ENCODE measurements at places on chromosomes 3 and 15. TPM values are rescaled to one million over a fixed set of nuclear protein-coding genes. Genes with fewer than 3 reads are reported as not detected.

GRCh38 chr3:72031581-72031980 lies 246.6 kb upstream of the PROK2 start:
- peak; percentile 44 for DNase-seq

DNA sequence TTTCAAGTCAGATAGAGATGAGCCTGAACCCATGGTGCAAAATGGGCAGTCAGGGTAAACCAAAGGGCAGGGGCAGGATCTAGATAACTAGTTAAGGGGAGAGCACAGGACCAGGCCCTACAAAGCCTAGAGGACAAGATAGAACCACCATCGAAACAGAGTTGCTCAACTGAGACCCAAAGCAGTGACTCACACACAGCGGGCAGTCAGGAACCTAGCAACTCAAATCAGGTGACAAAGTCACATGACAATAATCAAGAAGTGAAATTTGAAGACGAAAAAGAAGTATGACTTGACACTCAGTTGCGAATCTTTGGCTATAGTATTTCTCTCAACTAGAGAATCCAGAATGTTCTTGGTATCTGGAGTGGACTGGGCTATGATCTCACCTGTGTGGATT lies 136.0 kb upstream of the PTPRG start:
- DNase-seq, result no peak

- no peak for DNase-seq
Observed at GRCh38 chr3:59545374-59545773, 495.5 kb upstream of the CFAP20DC start.

DNA sequence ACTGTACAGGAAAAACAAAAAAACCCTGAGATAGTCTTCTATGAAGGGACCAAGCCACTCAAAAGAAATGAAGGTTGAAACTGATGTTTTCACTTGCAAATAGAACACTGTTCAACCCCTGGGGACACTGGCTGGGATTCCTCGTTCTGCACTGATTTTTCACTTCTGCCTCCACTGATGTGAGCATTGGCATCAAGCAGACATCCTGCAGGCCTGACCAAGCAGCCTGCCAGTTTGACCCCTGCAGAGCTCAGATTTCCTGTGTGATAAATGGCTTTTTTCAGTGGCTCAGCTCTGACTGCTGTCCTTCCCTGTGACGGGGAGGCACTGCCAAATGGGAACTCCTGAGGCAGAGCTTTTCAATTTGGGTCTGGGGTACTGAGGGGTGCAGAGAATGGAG lies 50.0 kb downstream of the RASGRP1 start:
- no peak for DNase-seq

- no peak for DNase-seq
Observed at GRCh38 chr3:44179246-44179645, 62.4 kb upstream of the TOPAZ1 start.

ANKUB1 gene
- not detected for total RNA-seq

Data from IMR-90 (cell line).